ENCODE measurements at places on chromosomes 6 and 20. TPM values are rescaled to one million over a fixed set of nuclear protein-coding genes. Genes with fewer than 3 reads are reported as not detected.

SRMS gene
- not detected for total RNA-seq

OPRM1 gene
- total RNA-seq = not detected

CALHM5 gene
- total RNA-seq = 4.8 TPM

CLPSL2 gene
- not detected for total RNA-seq

SLC17A1 gene
- not detected for total RNA-seq

ASIP gene
- total RNA-seq = not detected

FHL5 gene
- total RNA-seq = not detected

RAET1E gene
- not detected for total RNA-seq

SLC35D3 gene
- total RNA-seq = not detected

LTA gene
- not detected for total RNA-seq

SIGLEC1 gene
- total RNA-seq = not detected

IPCEF1 gene
- total RNA-seq = 1.9 TPM

SERINC3 gene
- total RNA-seq = 79.2 TPM

DHX16 gene
- 28.8 TPM for total RNA-seq

- DNase-seq = no peak
These were observed 38.2 kb downstream of the NFYA start for GRCh38 chr6:41111017-41111416.

DNA sequence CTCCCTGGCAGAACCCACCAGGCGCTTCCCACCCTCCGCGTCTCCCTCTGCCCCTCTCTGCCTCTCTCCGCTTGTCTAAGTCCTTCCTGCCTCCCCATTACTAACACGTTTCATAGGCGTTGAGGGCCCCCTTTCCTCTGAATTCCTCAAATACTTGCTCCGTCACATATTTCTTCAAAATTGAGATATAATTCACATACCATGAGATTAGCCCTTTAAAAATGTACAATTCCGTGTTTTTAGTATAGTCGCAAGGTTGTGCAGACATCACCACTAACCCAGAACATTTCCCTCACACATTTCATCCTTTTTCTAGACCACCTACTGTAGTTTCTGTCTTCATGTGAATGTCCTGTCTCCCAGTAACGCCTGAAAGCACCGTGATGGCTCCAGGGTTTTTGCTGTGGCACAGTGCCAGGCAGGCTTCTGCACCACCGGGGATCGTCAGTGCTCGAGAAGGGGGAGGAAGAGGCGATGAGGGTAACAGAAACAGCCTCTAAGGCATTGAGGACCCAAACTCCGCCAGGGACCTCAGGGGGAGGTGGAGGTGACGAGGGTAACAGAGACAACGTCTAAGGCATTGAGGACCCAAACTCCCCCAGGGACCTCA is 141.9 kb upstream of the SNX9 start:
- DNase-seq = no peak

DNA sequence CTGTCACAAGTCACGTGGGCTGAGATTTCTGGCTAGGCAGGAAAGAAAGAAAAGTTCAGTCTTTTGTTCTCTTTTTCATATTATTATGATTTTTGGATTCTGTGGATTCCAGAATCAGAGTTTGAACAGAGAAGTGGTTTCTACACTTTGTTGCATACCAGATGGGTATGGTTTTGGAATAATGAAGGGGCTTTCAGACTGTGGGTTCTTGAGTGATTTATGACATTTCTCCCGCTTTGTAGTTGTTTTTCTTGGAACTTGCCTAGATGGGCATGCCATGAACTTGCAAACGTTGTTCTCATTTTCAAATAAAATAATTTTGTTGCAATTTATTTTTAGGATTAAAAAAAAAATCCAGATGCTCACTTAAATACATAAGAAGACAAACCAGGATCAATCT is 34.4 kb downstream of the CBFA2T2 start:
- no peak for DNase-seq

DNA sequence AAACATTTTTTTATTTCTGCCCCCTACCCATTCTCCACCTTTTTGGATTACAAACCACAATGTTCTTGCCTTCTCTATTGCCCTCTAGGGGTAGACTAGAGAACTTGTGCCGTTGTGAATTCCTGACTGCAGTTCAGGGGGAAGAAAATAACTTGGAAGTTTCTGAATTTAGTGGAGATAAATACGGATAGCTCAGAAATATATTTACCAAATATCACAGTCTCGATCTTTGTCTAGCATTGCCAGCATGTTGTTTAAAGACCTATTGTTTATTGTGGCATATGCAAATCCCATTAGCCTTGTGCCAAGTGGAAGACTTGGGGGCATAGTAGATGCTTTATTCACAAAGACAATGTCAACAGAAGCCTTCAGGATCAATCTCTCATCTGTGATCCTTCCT is 154.1 kb upstream of the MMS22L start:
- peak; percentile 3 for DNase-seq

GRCh38 chr20:25389401-25389857 is 1.2 kb downstream of the ABHD12 start:
- DNase-seq = no peak

GRCh38 chr6:11824986-11825385 is 46.4 kb upstream of the ADTRP start:
- no peak for DNase-seq

GRCh38 chr6:160013987-160014868 is 45.3 kb downstream of the IGF2R start:
- no peak for DNase-seq

GRCh38 chr6:13725570-13725969 is 13.9 kb upstream of the RANBP9 start:
- DNase-seq = no peak

GRCh38 chr20:39603219-39603618 is 641.1 kb downstream of the DHX35 start:
- no peak for DNase-seq

GRCh38 chr6:30787954-30788353 is 43.6 kb upstream of the IER3 start:
- no peak for DNase-seq

DNA sequence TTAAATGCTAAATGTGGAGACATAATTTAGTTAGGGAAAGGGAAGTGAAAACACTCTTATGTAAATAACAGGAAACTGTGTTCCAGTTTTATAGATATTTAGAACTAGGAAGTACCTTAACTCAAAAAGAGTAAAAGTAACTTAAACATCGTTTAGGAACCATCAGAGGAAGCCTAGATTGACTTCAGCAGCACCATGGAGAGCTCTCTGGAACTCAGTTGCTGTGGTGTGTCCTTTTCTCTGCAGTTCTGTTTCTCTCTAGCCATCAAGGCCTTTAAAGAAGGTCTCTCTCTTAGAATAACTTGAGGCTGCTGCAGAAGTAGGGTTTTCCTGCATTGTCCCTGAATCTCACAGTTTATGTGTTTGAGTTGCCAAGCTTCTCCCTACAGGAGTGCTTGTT is 26.9 kb downstream of the CLVS2 start:
- DNase-seq = no peak

DNA sequence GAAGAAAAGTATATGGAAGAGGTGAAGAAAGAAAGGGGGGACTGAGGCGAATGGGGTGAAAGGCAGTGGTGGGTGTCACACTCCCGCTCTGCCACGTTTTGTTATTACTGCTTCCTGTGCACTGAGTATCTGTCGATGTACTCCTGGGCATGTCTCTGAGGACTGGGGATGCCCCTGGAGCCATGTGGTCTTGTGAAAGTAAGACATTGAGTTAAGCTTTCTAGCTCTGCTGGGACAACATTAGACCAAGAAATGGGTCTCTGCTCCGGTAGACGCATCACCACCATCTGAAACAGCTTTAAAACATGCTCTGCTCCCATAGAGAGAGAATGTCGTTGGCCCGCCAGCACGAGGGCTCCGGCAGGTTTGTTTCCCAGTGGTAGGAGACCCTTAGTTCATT is 40.0 kb downstream of the IRF4 start:
- DNase-seq = no peak

DNA sequence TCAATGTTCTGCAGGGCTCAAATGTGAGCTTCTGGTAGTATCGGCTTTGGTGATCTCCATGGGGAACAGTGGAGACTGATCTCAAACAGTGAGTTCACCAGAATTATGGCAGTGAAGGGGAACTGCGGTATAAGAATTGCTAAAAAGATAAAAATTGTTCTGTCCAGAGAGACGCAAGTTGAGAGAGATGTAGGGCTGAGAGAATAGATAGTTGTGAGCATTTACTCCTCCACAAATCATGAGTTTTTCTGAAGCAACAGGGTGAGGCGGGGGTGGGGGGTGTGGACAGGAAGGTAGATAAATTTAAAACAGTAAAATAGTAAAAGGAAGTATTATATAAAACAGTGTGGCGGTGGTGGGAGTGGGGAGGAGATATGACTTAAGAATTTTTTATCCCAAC is 98.6 kb upstream of the NEDD9 start:
- DNase-seq = no peak

GRCh38 chr20:25484911-25485511 is 77.5 kb downstream of the GINS1 start:
- peak; percentile 77 for DNase-seq

GRCh38 chr20:58824843-58825242 is 25.9 kb downstream of the GNAS-AS1 start:
- no peak for DNase-seq

DNA sequence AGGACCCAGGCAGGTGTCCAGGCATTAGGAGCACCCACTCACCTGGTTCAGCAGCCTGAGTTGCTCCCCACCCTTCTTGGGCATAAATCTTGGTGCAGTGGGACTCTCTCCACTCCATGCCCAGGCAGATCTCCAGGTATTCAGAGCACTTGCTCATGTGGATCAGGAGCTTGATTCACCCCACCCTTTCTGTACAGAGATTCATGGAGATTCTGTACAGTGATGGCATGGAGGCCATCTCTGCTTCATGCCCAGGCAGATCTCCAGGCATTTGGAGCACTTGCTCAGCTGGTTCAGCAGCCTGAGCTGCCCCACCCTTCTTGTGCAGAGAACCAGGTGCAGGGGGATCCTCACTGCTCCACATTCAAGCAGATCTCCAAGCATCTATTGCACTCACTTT is 44.1 kb downstream of the BEND6 start:
- DNase-seq = no peak

GRCh38 chr6:167676000-167676665 is 150.6 kb upstream of the AFDN start:
- no peak for DNase-seq

DNA sequence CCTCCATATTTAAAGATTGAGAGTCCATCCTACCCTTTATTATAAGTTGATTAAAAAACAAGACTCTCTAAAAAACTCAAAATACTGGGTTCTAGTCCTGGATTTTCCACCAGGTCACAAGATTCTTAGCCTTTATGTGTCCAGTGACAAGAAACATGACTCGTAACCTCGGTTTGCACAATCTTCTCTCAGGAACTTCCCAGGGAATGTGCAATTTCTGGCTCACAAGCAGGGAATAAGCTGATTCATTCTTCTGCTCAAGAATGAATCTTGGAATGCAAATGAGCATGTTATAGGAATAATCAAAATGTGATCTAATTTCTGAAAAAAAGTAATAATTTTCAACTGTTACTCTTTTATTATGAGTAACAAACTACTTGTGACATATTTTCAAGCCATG is 45.1 kb downstream of the OGFRL1 start:
- DNase-seq = peak; percentile 10

DNA sequence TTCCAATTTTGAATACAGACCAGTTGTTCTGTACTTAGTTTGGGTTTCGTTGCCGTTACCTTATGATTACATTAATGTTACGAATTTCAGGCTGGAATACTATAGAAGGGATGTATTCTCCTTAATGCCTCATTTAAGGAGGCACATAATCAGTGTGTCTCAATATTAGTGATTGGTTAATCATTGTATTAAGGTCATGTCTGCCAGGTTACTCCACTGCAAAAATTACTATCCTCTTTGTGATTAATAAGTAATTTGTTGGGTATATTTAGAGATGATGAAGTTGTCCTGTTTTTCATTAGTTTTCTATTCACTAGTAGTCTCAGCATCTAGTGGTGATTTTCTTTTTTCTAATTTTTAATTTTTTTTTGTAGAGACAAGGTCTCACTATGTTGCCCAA is 66.3 kb downstream of the CBFA2T2 start:
- no peak for DNase-seq

DNA sequence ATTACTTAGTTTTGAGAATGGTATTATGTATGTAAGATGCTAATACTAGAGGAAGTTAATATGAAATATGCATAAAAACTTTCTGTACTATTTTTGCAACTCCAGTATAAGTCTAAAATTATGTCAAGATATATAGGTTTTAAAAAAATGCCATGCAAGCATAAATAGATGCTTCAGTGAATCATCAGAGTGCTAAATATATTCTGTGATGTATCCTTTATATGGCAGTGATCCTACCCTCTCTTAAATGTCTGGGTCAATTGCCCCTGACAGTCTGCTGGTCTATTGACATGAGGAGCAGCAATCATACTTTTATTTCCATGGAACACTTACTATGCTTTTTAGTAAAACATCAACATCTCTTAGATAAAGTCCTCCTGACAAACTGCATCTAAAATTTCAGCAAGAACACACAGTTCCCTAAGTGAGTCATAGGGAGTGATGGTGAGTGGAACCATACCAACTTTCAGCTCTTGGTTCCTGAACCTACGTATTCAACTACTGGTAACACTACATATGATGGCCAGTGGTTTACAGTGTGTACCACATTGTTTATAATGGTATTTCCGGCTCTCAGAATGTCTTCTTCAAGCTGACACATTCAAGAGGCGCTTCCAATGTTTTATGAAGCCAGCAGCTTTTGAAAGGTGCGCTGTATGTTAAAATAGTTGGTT is 928.7 kb upstream of the GJE1 start:
- no peak for DNase-seq

DNA sequence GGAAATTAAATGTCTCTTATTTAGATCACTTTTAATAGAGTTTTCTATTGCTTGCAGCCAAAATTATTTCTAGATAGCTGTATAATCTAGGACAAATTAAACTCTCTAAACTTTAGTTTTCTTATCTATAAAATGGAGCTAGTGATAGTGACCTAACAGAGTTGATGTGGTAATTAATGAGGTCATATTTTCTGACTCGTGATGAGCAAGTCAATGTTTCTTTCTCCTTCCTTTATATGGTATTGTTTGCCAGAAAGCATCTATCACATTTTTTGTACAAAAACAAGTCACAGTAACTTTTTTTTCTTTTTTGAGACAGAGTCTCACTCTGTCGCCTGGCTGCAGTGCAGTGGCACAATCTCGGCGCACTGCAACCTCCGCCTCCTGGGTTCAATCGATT is 267.7 kb downstream of the FARS2 start:
- DNase-seq = no peak

DNA sequence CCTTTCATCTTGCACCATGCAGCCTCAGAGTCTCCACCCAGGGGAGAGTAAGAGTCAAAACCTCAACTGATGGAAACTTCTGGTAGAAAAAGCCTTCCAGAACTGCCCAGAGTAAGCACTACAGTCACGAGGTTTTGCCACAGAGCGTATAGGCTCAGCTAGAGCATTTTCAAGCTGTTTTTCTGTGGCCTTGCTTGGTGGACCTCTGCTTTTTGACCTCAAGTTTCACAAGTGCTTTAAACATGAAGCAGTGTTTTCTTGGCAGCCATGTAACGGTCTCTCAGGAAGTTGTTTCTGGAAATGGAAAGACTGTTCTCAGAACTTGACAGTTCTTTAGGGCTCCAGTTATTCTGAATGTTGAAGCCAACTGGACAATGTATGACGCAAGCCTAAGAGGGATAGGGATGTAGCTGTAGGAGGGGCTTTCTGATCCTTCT is 146.5 kb downstream of the ZDHHC14 start:
- DNase-seq = no peak

Data from glomerular endothelial cell (primary cell).